ENCODE measurements at places on chromosomes 12 and 14. TPM values are rescaled to one million over a fixed set of nuclear protein-coding genes. Genes with fewer than 3 reads are reported as not detected.

The HOXC10 gene
- not detected for polyA plus RNA-seq

DNA sequence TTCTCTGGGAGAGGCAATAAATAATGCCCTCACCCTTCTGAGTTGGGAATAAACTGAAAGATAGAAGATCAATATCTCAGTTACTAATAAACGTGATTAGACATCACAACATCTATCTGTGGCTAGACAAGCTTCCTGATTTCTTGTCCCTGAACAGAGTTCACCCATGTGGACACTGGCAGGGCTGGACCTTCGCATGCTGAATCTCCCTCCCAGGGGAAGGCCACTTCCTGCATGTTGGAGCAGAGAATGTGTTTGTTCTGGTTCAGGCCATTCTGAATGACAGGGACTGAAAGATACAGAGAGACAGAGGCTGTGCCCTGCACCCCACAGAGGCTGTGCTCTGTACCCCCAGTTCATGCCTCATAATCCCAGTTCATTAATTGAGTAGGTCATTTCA lies 132.6 kb downstream of the SLC38A1 start:
- DNase-seq: no peak

DNA sequence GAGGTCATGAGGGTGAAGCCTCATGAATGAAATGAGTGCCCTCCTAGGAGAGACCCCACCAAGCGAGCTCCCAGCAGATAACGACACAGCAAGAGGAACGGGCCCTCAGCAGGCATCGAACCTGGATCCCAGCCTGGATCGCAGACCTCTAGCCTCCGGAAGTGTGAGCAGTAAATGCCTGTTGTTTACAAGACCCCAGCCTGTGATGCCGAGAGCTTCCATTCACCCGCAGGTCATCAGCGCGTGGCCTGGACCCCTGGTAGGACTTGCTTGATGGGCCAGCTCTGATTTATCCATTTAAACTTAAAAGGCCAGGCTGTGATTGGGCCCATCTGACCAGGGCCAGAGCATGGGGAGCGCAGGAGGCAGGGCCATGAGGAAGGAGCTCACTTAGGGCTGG lies 7.0 kb downstream of the TMEM179 start:
- DNase-seq: no peak

DNA sequence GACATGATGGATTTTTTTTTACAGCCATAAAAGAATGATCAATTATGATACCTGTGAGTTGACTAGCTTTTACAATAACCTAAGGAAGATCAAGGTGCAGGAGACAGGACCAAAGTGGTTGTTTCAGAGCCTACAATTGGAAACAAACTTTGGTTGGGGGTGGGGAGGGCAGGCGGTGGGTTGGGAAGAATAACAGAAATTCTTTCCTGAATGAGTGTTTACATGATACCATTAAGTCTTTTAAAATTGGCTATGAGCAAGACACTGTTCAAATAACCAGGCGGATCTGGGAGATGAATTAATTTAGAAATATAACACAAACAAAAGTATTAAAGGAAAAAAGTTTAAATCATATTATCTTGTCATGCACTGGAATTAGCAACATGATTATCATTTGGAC lies 7.2 kb downstream of the NFYB start:
- no peak for DNase-seq

GRCh38 chr14:61527325-61528100 lies 167.8 kb upstream of the HIF1A start:
- DNase-seq: no peak

The IFNG-AS1 gene
- 12.7 TPM for polyA plus RNA-seq

GRCh38 chr12:102876883-102877282 lies 40.2 kb downstream of the PAH start:
- no peak for DNase-seq

The GUCY2C gene
- 0.25 TPM for polyA plus RNA-seq

DNA sequence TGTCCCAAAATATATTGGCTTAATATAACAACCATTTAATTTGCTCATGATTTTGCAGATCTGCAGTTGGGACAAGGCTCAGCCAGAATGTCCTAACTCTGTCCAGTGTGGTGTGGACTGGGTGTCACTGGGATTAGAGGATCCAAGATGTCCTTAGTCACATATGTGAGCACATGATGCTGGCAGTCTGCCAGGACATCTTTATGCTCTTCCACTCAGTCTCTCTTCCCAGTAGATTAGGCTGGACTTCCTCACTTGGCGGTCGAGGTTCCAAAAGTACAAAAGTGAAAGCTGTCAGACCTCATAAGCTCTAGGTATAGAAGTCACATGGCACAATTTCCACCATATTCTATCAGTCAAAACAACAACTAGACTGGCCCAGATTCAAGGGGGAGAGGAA lies 167.9 kb upstream of the NTF3 start:
- no peak for DNase-seq

The MAX gene
- polyA plus RNA-seq: 132 TPM

The EML1 gene
- not detected for polyA plus RNA-seq

The ZNF605 gene
- 1.8 TPM for polyA plus RNA-seq

The MBIP gene
- polyA plus RNA-seq: 13.9 TPM

DNA sequence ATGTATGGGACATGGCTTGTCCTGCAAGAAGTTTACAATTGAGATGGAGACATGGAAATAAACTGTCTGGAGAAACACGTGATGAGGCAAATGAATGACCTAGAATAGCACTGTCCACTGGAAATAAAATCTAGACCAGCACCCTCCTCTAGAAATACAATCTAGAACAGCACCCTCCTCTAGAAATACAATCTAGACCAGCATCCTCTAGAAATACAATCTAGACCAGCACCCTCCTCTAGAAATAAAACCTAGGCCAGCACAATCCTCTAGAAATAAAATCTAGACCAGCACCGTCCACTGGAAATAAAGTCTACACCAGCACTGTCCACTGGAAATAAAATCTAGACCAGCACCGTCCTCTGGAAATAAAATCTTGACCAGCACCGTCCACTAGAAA lies 69.2 kb upstream of the RFLNA start:
- no peak for DNase-seq

The BCL11B gene
- 0.05 TPM for polyA plus RNA-seq

DNA sequence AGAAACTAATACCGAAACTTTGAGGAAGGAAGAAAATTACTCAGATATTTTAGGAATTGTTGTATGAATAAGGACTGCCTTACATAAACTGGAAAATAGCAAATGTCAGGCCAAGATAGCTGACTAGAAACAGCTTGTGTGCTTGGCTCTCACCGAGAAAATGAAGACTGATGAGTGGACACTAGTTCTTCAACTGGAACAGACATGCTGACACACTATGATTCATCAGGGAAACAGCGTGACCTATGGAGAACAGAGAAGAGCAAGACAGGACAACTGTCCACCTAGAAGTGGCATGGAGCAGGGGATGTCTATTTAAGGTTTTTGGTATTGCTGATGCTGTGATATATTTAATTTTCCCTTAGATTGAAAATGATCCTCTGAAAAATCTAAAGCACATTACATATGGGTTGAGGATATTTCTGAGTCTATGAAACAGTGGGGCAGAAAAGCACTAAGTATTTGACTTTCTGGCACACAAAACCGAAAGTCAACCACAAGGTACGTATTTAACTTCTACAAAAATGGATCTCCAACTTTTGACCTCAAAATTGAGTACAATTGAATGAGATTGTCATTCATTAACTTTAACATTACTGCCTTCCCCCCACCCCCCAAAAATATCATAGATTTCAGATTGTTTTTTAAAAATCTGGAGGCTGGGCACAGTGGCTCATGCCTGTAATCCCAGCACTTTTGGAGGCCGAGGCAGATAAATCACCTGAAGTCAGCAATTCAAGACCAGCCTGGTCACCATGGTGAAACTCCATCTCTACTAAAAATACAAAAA lies 863.2 kb downstream of the LRFN5 start:
- no peak for DNase-seq

GRCh38 chr14:69068744-69069421 lies 84.0 kb downstream of the DCAF5 start:
- DNase-seq: no peak

- no peak for DNase-seq
These were observed 297.4 kb upstream of the RTL1 start for GRCh38 chr14:101200650-101201516.

The SLC4A8 gene
- polyA plus RNA-seq: 1.2 TPM

DNA sequence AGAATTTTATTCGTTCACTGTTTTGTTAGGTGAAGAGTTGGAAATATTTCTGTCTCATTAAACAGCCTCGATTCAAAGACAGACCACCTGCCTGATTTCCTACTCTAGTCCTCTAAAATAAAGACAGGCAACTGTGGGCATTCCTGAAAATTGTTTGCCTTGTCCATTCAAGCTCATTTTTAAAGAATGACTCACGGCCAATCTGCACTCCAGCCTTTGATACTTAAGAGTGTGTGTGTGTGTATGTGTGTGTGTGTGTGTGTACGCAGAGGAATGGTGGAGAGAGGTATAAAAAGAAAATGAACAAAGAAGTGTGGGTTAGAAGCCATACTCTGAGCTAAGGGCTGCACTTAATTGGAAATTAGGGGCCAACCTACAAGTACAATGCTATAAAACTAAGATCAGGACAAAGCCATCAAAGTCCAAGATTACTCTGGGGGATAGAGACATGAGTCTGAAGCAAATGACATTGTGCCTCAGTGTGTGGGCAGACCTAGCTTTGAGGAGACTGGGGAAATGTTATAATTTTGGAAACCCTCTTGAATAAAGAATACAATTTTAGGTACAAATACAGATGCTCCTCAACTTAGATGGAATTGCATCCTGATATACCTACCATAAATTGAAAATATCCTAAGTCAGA lies 45.6 kb upstream of the SOCS2 start:
- DNase-seq: no peak

DNA sequence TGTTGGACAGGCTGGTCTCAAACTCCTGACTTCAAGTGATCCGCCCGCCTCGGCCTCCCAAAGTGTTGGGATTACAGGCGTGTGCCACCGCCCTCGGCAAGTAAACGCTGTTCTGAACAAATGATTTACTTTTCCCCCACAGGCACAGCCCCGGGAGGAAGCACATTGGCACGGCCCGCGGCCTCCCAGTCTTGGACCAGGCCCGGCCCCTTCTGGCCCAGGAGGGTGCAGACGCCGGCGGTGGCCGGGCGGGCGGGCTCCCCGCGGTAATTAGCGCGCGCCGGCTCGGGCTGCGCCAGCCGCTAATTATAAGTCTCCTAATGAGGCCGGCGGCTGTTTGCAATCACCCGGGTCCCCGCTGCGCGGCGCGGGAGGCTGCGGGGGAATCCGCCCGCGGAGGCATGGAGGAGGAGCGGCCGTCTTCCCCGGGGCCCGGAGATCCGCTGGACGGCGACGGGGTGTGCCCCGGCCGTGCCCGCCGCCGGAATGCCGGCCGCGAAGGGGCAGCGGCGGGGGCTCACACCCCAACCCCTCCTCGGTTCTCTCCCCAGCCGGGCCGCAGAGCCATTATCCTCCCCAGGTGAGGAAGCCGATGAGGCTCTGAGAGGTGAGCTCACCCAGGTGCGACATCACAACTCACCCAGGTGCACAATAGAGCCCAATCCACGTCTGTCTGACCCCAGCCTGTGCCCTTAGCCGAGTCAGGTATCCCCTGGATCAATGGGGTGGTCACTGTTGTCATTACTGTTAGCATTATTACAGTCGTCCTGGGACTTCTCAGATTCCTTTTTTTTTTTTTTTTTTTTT lies 3.3 kb upstream of the POP5 start:
- peak; percentile 48 for DNase-seq

The CD27 gene
- polyA plus RNA-seq: 14.8 TPM

Measured in naive B cell (primary cell).